Right renal cortex interstitium (tissue), 3 donors: ENCODE measurements at places on chromosomes 12 and 14. TPM values are rescaled to one million over a fixed set of nuclear protein-coding genes. Genes with fewer than 3 reads are reported as not detected.

Gene GARIN6
- polyA plus RNA-seq = not detected

Gene ZNF891
- polyA plus RNA-seq = 3.2 TPM

Gene GDF11
- 20.6 TPM for polyA plus RNA-seq

Gene BCAT1
- 57.3 TPM for polyA plus RNA-seq

Gene NACA
- 2,525 TPM for polyA plus RNA-seq

Gene KRT1
- 0.19 TPM for polyA plus RNA-seq

Gene NTS
- polyA plus RNA-seq = 6.8 TPM

Gene ADCK1
- 8.6 TPM for polyA plus RNA-seq

Gene GLI1
- 15.9 TPM for polyA plus RNA-seq

Gene KRT6C
- polyA plus RNA-seq = not detected

Gene SERPINA3
- 0.14 TPM for polyA plus RNA-seq
